PC-3 (cell line): ENCODE measurements at places on chromosomes 2 and 18. TPM values are rescaled to one million over a fixed set of nuclear protein-coding genes. Genes with fewer than 3 reads are reported as not detected.

The RPRM gene
- total RNA-seq = 1.4 and 2.6 TPM in 2 replicates

The AKAIN1 gene
- total RNA-seq = not detected in 2 replicates

The FIGN gene
- total RNA-seq = 1.3 and 1.5 TPM in 2 replicates

The NLRC4 gene
- total RNA-seq = not detected in 2 replicates

The CIB4 gene
- not detected in 2 replicates for total RNA-seq

The CROCC2 gene
- total RNA-seq = not detected in 2 replicates

The TCF23 gene
- total RNA-seq = not detected in 2 replicates

The EDAR gene
- total RNA-seq = 0.04 TPM in 1 of 2 replicates, not detected in the other

The MATN3 gene
- total RNA-seq = 1.1 and 1.6 TPM in 2 replicates

The GPN1 gene
- total RNA-seq = 40.9 and 46.8 TPM in 2 replicates

The ALPP gene
- total RNA-seq = 8.6 and 14.4 TPM in 2 replicates

The MOGAT1 gene
- total RNA-seq = not detected in 2 replicates

The SH2D6 gene
- total RNA-seq = 0.12 TPM in 1 of 2 replicates, not detected in the other

The LOXL3 gene
- 5.8 and 12.4 TPM in 2 replicates for total RNA-seq

The CSRNP3 gene
- total RNA-seq = 2.2 and 8.3 TPM in 2 replicates

The EFR3B gene
- 4.6 and 7.9 TPM in 2 replicates for total RNA-seq

GRCh38 chr2:20139407-20140172 is 85.3 kb downstream of the SDC1 start:
- DNase-seq = no peak

DNA sequence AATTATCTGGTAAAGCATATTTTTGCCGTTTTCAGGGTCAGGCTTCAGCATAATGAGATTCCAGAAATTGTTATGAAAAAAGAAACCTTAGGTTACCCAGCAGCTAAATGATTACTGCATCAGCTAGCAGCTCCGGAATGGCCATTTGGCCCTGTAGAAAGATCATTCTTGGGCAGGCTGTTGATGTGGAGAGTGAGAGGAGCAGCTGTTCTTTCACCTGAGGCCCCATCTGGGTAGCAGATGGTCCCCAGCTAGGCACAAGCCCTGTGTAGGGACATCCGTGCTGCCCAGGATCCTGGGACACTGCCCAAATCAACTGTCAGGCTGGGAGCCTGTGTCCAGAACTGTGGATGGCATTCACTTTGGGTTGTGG is 61.8 kb downstream of the NEDD4L start:
- DNase-seq = no peak

- no peak for DNase-seq
These were observed 5.1 kb upstream of the ADAM23 start for GRCh38 chr2:206438196-206438724.

DNA sequence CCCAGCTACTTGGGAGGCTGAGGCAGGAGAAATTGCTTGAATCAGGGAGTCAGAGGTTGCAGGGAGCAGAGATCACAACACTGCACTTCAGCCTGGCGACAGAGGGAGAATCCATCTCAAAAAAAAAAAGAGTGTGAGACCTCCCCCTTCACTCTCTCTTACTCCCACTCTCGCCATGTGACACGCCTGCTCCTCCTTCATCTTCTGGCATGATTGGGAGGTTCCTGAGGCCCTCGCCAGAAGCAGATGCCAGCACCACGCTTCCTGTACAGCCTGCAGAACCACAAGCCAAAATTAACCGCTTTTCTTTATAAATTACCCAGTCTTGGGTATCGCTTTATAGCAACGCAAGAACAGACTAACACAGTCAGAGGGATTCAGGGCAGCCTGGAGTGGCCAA is 66.3 kb upstream of the CREB1 start:
- no peak for DNase-seq

- peak; percentile 54 for DNase-seq
These were observed 466.0 kb downstream of the PTH2R start for GRCh38 chr2:208872591-208872990.

DNA sequence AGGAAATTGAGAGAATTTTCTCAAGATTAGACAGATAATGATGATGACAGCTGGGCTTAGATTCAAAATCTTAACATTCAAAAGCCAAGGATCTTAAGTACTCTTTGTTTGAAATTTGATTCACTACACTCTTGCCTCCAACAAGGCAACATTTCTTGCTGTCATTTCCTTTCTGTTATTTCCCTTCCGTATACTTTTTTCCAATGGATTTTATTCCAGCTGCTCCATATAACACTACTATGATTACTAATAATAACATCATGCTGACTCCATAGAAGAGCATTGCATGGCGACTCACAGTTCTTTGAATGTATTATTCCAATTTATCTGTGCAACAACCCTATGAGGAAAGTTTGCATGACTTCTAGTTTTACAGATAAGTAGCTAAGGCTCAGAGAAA is 33.9 kb upstream of the CCDC102B start:
- peak; percentile 21 for DNase-seq

DNA sequence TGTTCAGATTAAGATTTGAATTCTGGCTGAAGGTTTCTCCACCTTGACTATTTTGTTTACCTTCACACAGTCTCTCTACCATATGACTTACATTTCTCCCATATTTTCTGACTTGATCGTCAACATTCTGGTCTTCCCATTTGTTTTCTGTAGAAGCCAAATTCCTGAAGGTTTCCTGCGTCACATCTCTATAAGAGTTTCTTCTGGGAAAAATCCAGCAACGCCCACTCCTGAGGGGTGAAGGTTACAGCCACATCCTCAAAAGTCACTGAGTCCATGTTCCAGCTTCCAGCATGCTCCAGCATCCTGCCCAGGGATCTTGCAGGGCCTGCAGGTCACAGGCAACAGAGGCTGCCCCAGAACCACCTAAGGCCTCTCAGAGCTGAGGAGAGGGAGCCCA is 47.5 kb downstream of the NBEAL1 start:
- DNase-seq = no peak

DNA sequence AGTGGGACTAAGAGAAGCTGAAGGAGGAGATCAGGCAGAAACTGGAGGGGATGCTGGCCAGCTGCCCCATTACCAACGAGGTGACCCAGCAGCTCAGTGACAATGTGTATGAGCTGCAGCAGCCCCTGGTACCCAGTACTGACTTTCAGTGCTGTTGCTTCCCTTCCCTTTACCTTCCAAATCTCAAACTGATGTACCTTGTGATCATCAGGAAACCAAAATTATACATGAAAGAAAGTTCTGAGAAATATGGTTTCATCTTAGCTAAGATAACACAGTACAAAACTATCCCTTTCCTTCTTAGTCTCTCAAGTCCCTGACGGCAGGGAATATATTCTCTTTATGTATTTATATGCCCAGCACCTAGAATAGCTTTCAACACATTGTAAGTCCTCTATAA is 52.3 kb upstream of the CERS6 start:
- no peak for DNase-seq

GRCh38 chr2:29606104-29607037 is 315.0 kb downstream of the ALK start:
- peak; percentile 93 for DNase-seq

DNA sequence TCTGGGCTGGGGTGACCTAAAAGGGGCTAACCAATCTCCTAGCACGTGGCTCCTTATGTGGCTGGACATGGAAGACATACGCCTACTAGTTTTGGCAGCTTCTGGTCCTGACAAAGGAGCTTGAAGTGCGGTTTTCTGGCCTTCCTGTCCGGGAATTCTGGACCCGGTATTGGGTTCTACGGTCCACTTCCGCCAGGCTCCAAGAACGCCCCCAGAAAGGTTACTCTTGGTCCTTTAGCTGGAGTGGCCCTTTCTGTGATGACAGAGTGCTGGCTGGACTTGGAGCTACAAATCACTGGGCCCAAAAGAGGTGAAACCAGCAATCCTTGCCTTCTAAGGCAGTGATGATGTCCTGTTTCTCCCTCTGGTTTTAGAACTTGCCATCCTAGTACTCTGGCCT is 164.2 kb upstream of the EPAS1 start:
- DNase-seq = no peak

- peak; percentile 69 for DNase-seq
These were observed 2.3 kb downstream of the PPM1B start for GRCh38 chr2:44171018-44171417.

DNA sequence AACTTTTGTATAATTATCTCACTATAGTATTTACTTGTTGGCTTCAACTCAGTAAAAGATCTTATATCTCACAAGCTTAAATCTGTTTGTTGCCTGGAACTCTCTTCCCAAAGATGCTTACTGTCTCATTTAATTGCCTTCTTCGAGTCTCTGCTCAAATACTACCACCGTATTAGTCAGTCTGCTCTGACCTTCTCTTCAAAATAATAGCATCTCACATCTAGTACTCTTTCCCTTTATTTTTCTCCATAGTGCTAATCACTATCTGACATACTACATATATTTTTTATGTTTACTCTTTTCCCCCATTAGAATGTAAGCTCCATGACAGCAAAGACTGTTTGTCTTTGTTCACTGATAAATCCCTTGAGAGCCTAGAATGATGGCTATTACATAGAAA is 10.6 kb upstream of the MPP4 start:
- DNase-seq = no peak

GRCh38 chr2:214902286-214902685 is 92.8 kb upstream of the BARD1 start:
- DNase-seq = no peak

- no peak for DNase-seq
These were observed 462.4 kb upstream of the ACVR2A start for GRCh38 chr2:147382322-147382948.

DNA sequence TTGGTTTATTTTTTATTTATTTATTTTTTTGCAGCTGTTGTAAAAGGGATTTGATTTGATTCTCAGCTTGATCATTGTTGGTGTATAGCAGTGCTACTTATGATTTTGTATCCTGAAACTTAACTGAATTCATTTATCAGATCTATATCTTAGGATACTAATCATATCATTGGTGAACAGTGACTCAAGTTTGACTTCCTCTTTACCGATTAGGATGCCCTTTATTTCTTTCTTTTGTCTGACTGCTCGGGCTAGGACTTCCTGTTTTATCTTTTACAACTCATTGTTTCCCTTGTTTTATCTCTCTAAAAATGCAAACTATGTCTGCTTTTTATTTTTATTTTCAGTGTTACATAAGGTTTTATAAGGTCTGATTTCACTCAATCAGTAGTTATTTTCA is 23.6 kb downstream of the SP100 start:
- DNase-seq = no peak

GRCh38 chr2:7707723-7708122 is 790.5 kb downstream of the RNF144A start:
- DNase-seq = peak; percentile 94

DNA sequence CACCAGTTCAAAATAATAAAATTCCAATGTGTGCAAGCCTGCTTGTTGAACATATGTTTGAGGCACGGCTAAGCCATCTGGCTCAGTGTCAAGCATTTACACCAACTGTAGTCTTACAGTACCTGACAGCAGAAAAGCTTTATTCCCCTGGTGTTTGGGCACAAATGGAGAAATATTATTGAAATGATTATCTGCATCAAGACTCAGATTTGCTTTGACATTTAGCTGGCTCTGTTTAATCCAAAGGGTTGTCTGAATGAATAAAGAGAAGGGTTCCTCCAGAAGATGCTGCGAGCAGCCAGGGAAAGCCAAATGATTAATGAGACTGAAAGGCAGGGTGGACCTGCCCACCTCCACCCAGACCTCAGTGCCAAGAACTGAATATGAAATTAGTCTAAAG is 393.2 kb upstream of the GALNT5 start:
- no peak for DNase-seq

DNA sequence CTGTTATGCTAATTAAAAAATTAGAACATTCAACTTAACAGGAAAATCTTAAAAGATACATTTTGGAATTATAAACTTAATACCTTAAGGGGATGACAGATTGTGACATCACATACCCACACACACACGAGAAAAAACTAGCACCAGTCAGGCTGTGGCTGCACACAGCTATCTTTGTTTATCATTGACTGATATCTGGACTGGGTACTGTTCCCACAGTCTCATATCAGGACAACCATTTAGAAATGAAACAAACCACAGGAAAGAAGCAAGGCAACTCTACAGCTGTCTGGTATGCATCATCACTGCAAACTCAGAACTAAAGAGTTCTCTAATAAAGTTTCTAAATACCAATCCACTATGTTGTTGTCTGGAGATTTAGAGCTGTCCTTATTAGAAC is 210.9 kb upstream of the SMAD7 start:
- DNase-seq = no peak

GRCh38 chr18:24238387-24238786 is 99.5 kb downstream of the CABYR start:
- DNase-seq = no peak

- DNase-seq = peak; percentile 43
These were observed 190.7 kb downstream of the CDCA7 start for GRCh38 chr2:173545364-173545763.

GRCh38 chr2:38615237-38615636 is 12.5 kb upstream of the HNRNPLL start:
- peak; percentile 31 for DNase-seq

DNA sequence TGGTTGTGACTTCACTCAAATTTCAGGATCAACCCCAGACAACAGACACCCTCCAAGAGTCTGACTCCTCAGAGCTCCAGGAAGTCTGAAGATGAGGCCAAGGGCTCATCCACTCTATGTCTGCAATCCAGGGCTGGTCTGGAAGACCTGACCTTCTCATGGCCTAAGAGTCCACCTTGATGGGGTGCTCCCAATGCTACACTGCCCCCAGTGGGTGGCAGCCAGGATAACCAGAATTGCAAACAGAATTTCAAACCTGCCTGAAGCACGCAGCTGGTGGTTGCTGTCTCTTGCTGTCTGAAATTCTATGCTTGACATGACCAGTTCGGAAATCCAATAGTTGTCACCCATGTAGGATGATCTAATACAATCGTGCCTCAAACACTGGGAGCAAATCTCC is 96.0 kb downstream of the UXS1 start:
- peak; percentile 27 for DNase-seq

GRCh38 chr18:40235836-40236235 is 1719.2 kb upstream of the PIK3C3 start:
- DNase-seq = no peak

DNA sequence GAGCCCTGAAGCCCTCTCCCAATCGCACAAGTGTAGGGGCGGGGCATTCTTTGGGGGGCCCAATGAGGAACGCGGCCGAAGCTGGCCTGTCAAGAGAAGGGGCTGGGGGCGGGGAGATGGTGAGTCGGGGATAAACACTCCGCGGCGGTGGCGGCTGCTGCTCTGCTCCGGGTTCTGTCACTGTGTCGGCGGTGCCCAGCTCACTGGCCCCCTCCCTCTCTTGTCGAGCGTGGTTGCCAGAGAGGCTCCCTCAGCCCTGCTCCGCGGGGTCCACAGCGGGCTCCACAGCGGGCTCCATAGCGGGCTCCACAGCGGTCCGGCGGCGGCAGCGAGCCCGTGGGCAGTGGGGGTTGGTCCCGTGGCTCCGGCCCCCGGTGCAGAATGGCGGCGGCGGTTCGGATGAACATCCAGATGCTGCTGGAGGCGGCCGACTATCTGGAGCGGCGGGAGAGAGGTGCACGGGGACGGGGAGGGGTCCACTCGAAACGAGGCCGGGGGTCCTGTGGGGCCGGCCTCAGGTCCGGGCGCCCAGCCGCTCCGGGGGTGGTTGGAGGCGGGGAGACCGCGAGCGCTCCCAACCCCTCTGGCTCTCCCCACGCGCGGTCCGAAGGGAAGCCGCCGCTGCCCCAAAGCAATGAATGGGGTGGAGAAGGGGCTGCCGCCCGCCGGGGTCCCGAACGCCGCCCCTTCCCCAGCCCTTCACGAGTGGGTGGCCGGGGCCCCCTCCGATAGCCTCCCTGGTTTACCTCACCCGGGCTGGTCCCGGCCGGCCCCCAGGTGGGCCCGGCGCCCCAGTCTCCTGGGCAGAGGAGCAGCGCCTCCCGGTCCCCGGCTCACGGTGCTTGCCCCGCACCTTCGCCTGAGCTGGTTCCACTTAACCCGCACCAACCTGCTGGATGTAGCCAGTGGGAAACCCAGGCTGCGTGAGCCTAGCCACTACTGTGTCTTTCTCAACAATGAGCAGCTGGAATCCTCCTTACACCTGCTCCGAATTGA is at the start of gene MXD1:
Gene MXD1, plus strand, starts transcription at position 160 of the 996 bp plus-strand sequence. Its CDS starts 222 bp downstream, at position 382.
- peak; percentile 16 for DNase-seq
